Foreskin keratinocyte (primary cell): ENCODE measurements at places on chromosomes 11 and 22. TPM values are rescaled to one million over a fixed set of nuclear protein-coding genes. Genes with fewer than 3 reads are reported as not detected.

Gene OR10AG1
- not detected in 2 replicates for total RNA-seq

Gene CDK2AP2
- total RNA-seq: 40.8 and 43.4 TPM in 2 replicates

Gene ANO1
- 58.9 and 71.4 TPM in 2 replicates for total RNA-seq

Gene BARX2
- 0.65 and 1.8 TPM in 2 replicates for total RNA-seq

Gene CCDC15
- total RNA-seq: 4.8 and 5.7 TPM in 2 replicates

Gene TMPRSS5
- total RNA-seq: 0.14 TPM in 2 replicates

Gene OTOG
- not detected in 2 replicates for total RNA-seq

Gene UCP3
- total RNA-seq: 0.21 and 0.48 TPM in 2 replicates

Gene PRMT3
- 22.4 and 26.5 TPM in 2 replicates for total RNA-seq

Gene ELMOD1
- total RNA-seq: not detected in 2 replicates

Gene OR8D1
- total RNA-seq: not detected in 2 replicates

Gene PGGHG
- 7.3 and 12.3 TPM in 2 replicates for total RNA-seq

Gene ADM2
- 0.95 and 2.0 TPM in 2 replicates for total RNA-seq

Gene NUP160
- 30.6 and 33.6 TPM in 2 replicates for total RNA-seq

Gene TIMM10
- 42.2 and 88.5 TPM in 2 replicates for total RNA-seq

Gene MMP11
- 0.25 and 0.58 TPM in 2 replicates for total RNA-seq

Gene P4HA3
- total RNA-seq: 0.63 and 0.85 TPM in 2 replicates

Gene FAM227A
- total RNA-seq: 0.46 and 1.5 TPM in 2 replicates

Gene APOA5
- total RNA-seq: not detected in 2 replicates

Gene CHRDL2
- not detected in 2 replicates for total RNA-seq

Gene GAS2L1
- 31.3 and 31.8 TPM in 2 replicates for total RNA-seq

Gene SSRP1
- 188 and 227 TPM in 2 replicates for total RNA-seq

Gene TIMP3
- total RNA-seq: 29.7 and 35.1 TPM in 2 replicates

Gene MARK2
- total RNA-seq: 35.1 and 35.8 TPM in 2 replicates

Gene MN1
- 10.7 and 12.0 TPM in 2 replicates for total RNA-seq

Gene MYBPC3
- not detected in 2 replicates for total RNA-seq

Gene MMP12
- total RNA-seq: not detected in 2 replicates

Gene ACR
- total RNA-seq: not detected in 2 replicates

Gene PARVA
- 22.2 TPM in 2 replicates for total RNA-seq

Gene AQP11
- total RNA-seq: 0.17 and 0.18 TPM in 2 replicates

Gene KCNK4
- total RNA-seq: not detected in 2 replicates

Gene SPECC1L
- 28.6 and 29.2 TPM in 2 replicates for total RNA-seq

Gene XKR3
- total RNA-seq: not detected in 2 replicates

Gene P2RY2
- total RNA-seq: 5.1 and 6.3 TPM in 2 replicates

Gene TMEM121B
- total RNA-seq: 0.03 and 0.04 TPM in 2 replicates

Gene TRIM6
- total RNA-seq: 3.6 and 4.6 TPM in 2 replicates

Gene LRRN4CL
- 0.39 and 0.41 TPM in 2 replicates for total RNA-seq

Gene ZNRF3
- total RNA-seq: 5.9 and 6.7 TPM in 2 replicates

Gene MRGPRX3
- total RNA-seq: 0.49 and 0.65 TPM in 2 replicates

Gene MMP3
- total RNA-seq: 0.10 and 0.21 TPM in 2 replicates

Gene TUG1
- 38.8 and 43.3 TPM in 2 replicates for total RNA-seq

Gene CRYBB3
- not detected in 2 replicates for total RNA-seq

Gene LINC01488
- total RNA-seq: not detected in 2 replicates

Gene CCDC81
- total RNA-seq: 0.14 and 0.17 TPM in 2 replicates

Gene SLC22A9
- not detected in 2 replicates for total RNA-seq

Gene ABCG4
- 0.46 and 0.51 TPM in 2 replicates for total RNA-seq

Gene ZBED5
- total RNA-seq: 30.0 and 32.3 TPM in 2 replicates

Gene MMP1
- 34.4 and 62.3 TPM in 2 replicates for total RNA-seq

Gene NLRP10
- 2.0 and 3.1 TPM in 2 replicates for total RNA-seq

Gene ACRV1
- total RNA-seq: not detected in 2 replicates

Gene CECR2
- total RNA-seq: not detected in 2 replicates

Gene C22orf42
- total RNA-seq: not detected in 2 replicates

Gene CCDC89
- total RNA-seq: 0.14 and 0.51 TPM in 2 replicates

Gene ALX4
- not detected in 2 replicates for total RNA-seq

Gene PHLDA2
- 36.9 and 52.6 TPM in 2 replicates for total RNA-seq

Gene GSTT2
- 0.42 and 0.92 TPM in 2 replicates for total RNA-seq

Gene MUC2
- total RNA-seq: not detected in 2 replicates
